Stomach (tissue), 19 donors: ENCODE measurements at places on chromosomes 4 and X. TPM values are rescaled to one million over a fixed set of nuclear protein-coding genes. Genes with fewer than 3 reads are reported as not detected.

GRCh38 chr4:130026185-130026584, 930.2 kb downstream of the C4orf33 start:
- DNase-seq: no peak

- peak; percentile 28 for DNase-seq
Measured at GRCh38 chr4:47642985-47643760, 158.1 kb downstream of the ATP10D start.

HOPX gene
- polyA plus RNA-seq: 60.2 TPM

GRCh38 chr4:174808836-174809235, 20.2 kb downstream of the GLRA3 start:
- DNase-seq: no peak

HTR2C gene
- not detected for polyA plus RNA-seq

- peak; percentile 73 for DNase-seq
Measured at GRCh38 chrX:54495814-54496516, at the start of gene FGD1. FGD1 (minus strand) TSS chrX:54496234; CDS start chrX:54495432, 802 bp downstream.

DNA sequence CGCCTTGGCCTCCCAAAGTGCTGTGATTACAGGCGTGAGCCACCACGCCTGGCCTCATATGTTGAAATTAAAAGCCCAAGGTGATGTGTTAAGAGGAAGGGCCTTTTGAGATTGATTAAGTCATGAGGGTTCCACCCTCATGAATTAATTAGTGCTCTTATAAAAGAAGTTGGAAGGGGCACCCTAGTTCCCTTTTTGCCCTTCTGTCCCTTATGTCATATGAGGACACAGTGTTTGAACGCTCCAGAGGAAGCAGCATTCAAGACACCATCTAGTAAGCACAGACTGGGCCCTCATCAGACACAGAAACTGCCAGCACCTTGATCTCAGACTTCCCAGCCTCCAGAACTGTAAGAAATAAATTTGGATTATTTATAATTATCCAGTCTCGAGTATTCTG, 5.1 kb upstream of the APLN start:
- no peak for DNase-seq

GRCh38 chrX:76428243-76429130, 977 bp downstream of the MAGEE1 start:
- peak; percentile 25 for DNase-seq

PCDH10 gene
- 0.50 TPM for polyA plus RNA-seq

ADGRG4 gene
- not detected for polyA plus RNA-seq

NIPAL1 gene
- 2.9 TPM for polyA plus RNA-seq

TKTL1 gene
- polyA plus RNA-seq: not detected

TRIML2 gene
- not detected for polyA plus RNA-seq

BEND4 gene
- 0.12 TPM for polyA plus RNA-seq

- no peak for DNase-seq
Measured at GRCh38 chr4:175380841-175381240, 431.2 kb downstream of the GPM6A start.

CYSLTR1 gene
- 2.7 TPM for polyA plus RNA-seq

DNA sequence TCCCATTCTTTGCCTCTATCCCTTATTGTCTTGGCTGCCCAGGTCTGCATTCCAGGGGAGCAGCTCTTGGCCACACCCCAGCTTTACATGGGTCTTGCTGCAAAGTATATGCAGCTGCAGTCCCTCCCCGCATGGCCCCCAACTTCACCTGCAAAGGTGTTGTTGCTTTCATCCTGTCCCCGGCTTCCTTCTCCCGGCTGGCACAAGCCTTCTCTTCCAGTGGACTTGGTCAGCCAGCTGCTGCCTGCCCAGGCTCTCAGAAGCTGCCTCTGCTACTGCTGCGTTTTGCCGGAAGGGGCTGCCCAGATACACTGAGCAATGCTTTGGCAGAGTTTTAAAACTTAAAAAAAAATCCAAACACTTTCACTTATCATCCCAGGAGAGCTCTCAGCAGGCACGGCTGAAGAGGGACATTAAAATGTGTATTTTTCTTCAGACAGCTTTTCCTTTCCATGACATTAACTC, 121.2 kb upstream of the PDLIM3 start:
- peak; percentile 81 for DNase-seq

SPANXA1 gene
- polyA plus RNA-seq: not detected

DNA sequence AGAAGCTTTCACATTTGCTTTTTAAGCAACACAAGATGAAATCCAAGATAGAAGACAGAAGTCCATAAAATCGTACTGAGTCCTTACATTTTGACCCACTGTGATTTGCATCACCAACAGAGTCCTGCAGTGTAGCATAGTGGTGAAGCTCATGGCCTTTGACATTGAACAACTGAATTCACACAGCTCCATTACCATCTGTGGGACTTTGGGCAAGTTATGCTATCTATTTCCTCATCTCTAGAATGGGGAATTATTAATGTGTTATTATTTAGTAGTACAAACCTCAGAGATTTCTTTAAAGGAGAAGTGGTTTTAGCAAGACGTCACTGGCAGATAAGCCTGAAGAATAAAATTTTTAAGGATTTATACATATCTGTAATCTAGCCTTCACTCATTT, 10.7 kb downstream of the GPRIN3 start:
- DNase-seq: no peak

- peak; percentile 42 for DNase-seq
Measured at GRCh38 chrX:136954930-136955329, 74.4 kb upstream of the RBMX start.

- DNase-seq: no peak
Measured at GRCh38 chrX:131544218-131544617, 344 bp downstream of the OR13H1 start.

- DNase-seq: peak; percentile 28
Measured at GRCh38 chr4:55169352-55169961, 44.1 kb upstream of the KDR start.

GUCY2F gene
- polyA plus RNA-seq: not detected

DCAF16 gene
- 8.7 TPM for polyA plus RNA-seq

DNA sequence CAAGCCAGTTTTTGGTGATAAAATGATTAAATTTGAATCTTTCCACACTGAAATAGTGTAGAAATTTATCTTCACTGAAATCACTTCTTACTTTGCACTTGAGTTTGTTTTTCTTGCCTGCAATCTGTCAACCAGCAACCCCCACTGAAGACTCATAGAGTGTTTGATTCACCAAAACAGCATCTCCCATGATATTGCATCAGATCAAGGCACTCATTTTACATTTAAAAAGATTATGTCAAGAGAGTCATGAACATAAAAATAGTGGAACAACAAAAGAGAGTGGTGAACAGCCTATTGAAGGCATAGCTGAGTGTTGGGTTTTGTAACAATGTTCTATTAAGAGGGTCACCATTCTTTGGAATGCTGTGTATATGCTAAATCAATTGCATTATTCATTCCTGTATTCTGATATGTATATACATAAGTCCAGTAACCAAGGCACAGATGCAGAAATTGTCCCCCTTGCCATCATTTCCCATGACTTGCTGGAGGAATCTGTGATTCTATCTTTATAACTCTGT, 1934.9 kb downstream of the ARAP2 start:
- DNase-seq: no peak

TSPAN7 gene
- 12.0 TPM for polyA plus RNA-seq

CCKAR gene
- polyA plus RNA-seq: 1.4 TPM

DNAAF6 gene
- not detected for polyA plus RNA-seq

GRCh38 chr4:185201977-185202962, 1.5 kb downstream of the CFAP97 start:
- DNase-seq: peak; percentile 54

- no peak for DNase-seq
Measured at GRCh38 chrX:135308345-135308855, 880 bp upstream of the ETDC start.

GRCh38 chrX:139483699-139484098, 46.8 kb upstream of the F9 start:
- no peak for DNase-seq

- DNase-seq: no peak
Measured at GRCh38 chrX:49041744-49042580, 1.2 kb downstream of the TFE3 start.

DNA sequence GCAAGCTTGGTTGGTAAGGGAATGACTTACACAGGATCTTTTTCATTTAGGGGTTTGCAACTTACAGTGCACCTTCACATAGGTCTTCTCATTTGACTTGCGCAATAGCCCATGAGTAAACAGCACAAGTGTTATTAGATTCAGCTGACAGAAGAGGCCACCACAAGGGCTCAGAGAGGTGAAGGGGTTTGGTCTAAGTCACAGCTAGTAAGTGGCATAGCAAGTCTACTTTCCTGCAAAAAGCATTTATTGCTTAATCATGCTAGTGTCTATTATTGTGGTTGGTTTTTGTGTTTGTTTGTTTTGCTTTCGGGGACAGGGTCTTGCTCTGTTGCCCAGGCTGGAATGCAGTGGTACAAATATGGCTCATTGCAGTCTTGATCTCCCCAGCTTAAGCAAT, 83.3 kb downstream of the SPRY1 start:
- peak; percentile 65 for DNase-seq

GRCh38 chr4:106316773-106317409, 541 bp downstream of the AIMP1 start:
- peak; percentile 40 for DNase-seq

NXF2B gene
- polyA plus RNA-seq: not detected

DNA sequence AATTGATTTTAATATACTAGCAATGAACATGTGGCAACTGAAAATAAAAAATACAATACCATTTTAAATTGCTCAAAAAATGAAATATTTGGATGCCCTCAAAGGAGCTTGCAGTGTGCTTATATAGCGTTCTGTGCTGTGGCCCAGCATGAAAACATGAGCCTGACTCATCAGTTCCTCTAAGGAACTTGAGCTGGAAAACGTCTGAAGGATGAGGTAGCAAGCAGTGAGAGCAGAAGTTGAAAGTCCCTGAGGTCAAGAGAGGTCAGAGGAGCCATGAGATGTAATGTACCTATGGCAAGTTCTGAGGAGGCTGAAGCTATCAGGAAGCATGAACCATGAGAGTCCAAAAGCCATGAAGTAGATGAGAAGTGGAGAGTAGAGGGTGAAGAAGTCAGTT, 59.7 kb downstream of the HMGB3 start:
- DNase-seq: no peak

DNA sequence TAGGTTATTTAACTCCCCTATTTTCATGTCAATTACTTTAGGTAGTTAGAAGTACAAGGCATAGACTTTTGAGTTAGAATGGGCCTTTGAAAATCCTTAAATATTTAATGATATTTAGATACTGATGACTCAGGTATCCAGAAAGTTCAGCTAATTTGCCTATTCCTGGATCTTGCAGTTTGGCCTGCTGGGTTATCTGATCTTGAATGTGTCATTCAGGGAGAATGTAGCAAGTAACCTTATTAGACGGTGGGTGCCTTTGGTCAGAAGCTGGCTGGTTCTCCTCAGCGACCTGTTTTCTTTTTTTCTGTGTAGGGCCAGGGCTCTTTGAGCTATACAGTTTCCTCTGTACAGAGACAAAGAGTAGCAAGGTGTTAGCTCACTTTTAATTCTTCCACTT, 42.0 kb downstream of the MTM1 start:
- no peak for DNase-seq

GRCh38 chr4:87053176-87053658, 118.4 kb downstream of the AFF1 start:
- no peak for DNase-seq

GRCh38 chr4:78689261-78689660, 86.9 kb upstream of the BMP2K start:
- no peak for DNase-seq

GRCh38 chr4:82900066-82900410, 497 bp upstream of the THAP9 start:
- DNase-seq: no peak

TAF7L gene
- polyA plus RNA-seq: 0.13 TPM

DNA sequence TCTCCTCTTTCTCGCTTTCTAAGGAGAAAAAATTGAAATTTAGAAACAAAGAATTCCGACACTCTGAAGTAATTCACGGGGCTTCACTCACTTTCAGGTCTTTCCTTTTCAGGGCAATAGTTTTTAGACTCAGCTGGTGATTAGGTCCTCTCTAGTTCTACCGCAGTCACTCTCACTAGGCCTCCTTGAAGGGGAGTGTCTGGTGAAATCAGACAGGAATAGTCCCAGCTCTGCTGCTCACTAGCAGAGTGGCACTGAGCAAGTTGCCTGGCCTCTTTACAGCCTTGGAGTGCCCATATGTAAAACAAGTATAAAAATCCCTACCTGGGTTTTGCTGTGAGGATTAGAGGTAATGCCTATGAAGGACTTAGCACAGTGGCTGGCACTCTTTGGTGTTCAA, 64.1 kb downstream of the NEUROG2 start:
- no peak for DNase-seq

HMGN5 gene
- polyA plus RNA-seq: 10.7 TPM
